ENCODE measurements at places on chromosomes 12 and 14.

GRCh38 chr12:56188131-56188777 lies 1.0 kb downstream of the SMARCC2 start:
- DNase-seq, result no peak

DNA sequence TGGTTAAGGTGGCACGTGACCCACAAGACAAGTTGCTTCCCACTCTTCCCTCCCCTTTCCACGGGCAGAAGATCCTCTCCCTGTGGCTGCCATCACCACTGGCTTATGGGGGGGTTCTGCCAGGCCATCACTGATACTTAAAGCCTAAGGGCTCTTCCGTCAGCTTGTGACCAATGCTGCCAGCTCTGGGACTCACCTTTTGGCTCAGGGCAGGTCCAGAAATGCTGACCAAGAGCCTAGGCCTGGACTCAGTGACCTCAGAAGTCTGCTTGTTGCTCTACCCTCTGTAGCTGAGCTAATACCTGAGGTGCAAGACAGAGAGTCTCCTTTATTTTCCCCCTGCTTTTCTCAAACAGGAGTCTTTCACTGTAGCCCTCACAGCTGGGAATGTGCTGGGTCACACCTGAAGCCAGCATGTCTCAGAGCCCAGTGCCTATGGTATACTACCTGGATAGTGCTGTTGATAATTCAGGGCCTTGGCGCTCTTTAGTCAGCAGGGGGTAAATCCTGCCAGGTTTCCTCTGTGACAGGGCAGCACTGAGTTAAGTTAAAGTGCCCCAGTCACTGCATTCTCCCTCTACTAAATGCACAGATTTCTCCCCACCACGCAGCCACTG lies 19.7 kb downstream of the FGD4 start:
- no peak for DNase-seq

- DNase-seq, result peak; percentile 76
These were observed 130.8 kb upstream of the EGLN3 start for GRCh38 chr14:34081576-34082136.

GRCh38 chr12:51218607-51219161 lies 822 bp upstream of the POU6F1 start:
- no peak for DNase-seq

- DNase-seq, result peak; percentile 97
These were observed 29.3 kb downstream of the CD9 start for GRCh38 chr12:6229224-6230218.

GRCh38 chr14:68718023-68718990 lies 74.6 kb downstream of the ZFP36L1 start:
- DNase-seq, result no peak

DNA sequence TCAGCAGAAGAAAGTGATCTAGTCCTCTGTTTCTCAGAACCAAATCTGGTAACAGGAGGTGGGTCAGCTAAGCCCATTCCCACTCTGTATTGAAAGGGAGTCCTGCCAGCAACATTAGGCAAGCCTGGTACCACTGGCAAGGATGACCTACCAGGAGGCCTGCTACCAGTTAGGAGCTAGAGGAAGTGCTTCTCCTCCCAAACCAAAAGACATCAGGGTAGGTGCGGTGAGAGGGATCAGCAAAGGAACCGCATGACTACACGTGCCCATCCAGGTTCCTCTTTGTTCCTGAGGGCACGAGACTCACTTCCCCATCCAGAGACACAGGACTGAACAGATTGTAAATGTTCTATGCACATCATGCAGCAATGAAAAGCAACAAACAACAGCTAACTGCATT lies 2.8 kb downstream of the KLRC4 start:
- DNase-seq, result no peak

DNA sequence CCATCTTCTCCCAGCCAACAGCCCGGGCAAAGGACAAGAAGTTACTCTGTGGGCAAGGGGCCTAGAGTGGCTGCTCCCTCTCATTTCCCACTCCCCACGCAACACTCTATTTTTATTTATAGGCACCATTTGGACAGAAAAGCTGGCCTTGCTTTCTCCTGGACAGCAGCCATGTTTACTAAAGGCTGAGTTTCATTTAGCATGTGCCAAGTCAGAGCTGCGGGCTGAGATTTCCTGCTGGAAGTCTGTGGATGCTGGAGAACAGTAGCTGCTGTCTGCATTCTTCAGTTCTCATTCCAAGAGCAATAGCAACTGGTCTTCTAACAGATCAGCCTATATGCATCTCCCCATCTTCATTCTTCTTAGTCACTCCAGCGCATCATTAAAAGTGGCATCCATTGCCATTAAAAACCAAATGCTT lies 8.3 kb downstream of the COL2A1 start:
- no peak for DNase-seq

GRCh38 chr12:69996241-69996640 lies 171.2 kb downstream of the MYRFL start:
- DNase-seq, result no peak

DNA sequence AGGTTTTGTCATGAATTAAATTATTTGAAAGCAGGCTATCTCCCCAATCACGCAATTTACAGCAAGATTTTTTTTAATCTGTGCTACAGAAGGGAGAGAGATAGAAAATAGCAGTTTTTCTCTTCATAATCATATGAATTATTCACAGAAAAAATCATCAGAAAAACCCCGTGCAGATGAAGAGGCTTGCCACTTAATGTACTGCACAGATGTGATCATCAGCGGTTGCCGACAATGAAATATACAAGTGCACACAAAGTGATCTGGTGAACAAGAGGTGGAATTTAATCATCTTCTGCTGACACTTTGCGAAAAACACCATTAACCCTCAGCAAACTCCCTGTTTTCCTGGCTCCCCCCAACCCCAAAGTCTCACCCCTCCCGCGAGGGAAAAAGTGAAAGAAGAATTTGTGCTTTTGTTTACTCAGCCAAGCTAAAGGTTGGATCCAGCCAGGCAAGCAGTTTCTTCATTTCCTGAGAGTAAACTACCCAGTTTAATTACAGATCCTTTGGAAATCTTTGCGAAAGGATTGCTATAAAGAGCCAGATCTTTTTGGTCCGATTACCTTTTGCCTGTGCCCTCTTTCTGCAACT lies 3.1 kb upstream of the LMO3 start:
- no peak for DNase-seq

- no peak for DNase-seq
These were observed 71.8 kb downstream of the MYRFL start for GRCh38 chr12:69896653-69897381.

DNA sequence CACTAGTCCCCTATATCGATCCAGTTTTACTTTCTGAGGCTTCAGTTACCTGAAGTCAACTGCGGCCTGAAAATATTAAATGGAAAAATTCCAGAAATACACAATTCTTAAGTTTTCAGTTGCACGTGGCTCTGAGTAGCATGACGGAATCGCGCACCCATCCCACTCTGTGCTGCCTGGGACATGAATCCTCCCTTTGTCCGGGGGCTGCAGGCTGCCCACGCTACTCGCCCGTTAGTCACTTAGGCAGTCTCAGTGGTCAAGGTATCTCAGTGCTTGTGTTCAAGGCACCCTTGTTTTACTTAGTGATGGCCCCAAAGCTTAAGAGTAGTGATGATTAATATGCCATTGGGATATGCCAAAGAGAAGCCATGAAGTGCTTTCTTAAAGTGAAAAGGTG lies 46.6 kb downstream of the LGMN start:
- no peak for DNase-seq

DNA sequence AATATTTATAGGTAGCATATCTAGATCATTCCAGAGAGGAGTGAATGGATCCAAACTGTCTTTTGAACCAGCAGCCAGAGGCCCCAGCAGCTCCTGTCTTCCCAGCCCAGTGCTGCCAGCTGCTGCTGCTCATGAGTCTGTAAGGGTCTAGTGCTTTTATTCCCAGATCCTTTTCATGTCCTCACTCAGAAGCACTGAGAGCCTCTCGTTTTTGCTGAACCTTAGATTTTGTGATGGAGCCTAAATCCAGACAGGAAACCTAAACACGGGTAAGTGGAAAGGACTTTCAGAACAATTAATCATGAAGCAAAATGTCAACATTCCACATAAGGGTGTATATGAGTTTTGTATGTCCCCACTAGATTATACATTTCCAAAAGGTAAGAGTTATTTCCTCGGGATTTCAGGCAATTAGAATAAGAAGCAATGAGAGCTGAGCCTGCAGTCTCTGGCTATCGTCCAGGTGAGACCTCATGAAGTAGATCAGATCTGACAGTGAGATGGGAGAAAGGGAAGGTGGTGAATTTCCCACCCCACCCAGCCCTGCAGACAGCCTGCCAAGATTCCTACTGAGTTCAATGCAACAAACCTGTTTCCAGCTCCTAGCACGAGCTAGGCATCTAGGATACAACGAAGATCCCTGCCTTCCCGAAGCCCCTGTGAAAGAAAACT lies 84.4 kb downstream of the NINJ2 start:
- peak; percentile 19 for DNase-seq

DNA sequence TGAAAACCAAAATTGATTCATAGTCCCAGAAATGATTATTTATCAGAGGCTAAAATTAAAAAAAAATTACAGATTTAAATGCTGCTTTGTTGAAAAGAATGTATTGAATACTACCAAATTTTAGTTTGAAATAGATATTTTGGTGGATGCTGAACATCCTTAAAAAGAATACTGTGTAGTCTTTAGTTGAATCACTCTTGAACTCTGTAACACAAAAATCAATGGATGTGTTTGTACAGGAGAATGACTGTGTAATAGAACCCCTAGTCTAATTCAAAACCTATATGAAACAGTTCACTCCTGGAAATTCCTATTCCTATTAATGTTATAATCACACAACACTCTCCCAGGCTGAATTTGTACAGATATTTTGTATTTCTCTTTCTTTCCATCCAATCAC lies 1.5 kb upstream of the TSPAN8 start:
- no peak for DNase-seq

DNA sequence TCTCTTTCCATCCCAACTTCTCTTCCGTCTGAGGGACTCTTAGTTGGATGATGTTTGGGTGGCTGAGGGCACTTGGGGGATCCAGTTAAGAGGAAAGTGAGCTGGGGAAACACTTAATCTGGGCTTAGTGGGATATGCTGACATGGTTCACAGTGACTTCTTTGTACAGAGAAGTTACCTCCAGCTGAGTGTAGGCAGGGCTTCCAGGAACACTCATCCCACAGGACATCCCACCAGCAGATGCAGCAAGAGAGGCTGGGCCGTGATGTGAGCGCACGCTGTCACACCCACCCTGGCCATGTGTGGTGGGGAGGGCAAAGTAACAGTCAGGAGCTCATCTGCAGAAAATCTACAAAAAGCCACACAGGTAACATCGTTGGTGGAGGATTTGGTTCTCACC lies 832 bp upstream of the CACNA2D4 start:
- no peak for DNase-seq

DNA sequence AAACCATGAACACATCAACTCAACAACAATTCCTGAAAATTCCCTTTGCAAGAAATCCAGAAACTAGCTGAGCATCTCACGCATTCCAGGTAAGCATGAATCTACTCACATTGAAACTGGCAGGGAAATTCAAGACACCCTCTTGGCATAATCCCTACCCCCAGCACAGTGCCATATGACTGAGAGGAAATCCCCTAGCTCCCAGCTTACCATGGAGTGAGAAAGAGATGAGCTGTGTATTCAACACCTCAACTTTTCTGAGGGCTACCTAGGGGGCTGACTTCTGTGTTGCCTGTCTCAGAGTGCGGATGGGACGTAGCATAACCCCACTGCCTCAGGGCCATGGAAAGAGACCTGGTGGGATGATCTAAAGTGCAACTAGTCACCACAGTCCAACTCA lies 37.7 kb upstream of the GPR132 start:
- no peak for DNase-seq

GRCh38 chr12:29053567-29053966 lies 95.5 kb upstream of the FAR2 start:
- no peak for DNase-seq

DNA sequence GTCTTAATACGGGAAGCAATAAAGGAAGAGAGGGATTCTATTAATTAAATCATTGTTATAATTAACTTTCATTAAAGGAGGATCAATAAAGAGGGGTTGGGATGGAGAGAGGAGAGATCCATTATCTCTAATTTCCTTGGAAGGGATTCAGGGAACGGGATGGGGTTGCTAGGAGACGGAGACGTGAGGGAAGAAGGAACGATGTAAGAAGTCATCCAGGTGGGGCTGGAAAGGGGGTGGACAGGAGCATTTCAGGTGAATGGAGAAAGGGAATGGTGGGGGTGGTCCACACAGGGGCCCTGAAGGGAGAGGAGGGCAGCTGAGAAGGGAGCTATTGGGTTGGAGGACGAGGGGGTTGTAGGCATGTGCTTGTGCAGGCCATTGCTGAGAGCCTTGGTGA lies 17.2 kb downstream of the CALCOCO1 start:
- DNase-seq, result no peak
